ENCODE measurements at places on chromosomes 6 and 20.

GRCh38 chr20:19110285-19110684 lies 102.2 kb upstream of the SLC24A3 start:
- DNase-seq = no peak

DNA sequence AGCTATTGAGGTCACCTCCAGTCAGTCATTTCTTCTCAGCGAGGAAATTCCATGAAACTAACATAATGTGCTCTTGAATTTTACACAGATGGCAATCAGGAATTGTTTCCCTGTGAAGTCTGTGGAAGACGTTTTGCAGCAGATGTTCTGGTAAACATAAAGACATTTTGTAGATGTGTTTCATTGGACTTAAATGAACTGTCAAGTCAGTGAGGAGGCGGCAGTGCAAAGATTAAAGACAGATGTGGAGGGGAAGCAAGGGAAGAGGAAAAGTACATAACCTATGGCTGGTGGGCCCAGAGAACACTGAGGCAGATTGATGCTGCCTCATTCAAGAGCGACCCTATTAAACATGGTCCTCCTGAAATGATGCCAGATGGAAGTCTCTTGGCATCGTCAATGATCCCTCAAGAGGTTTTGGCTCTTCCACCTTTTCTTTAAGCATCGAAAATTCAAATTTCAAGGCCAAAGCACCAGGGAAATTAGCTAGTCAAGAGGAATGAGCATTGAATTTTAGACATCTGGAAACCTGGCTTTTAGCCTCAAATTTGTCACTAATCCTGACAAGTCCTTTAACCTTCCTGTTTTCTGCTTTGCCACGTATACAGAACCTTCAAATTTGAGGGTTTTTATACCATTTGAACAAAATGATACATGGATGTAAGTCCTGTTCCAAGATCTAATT lies 20.1 kb downstream of the ZC2HC1B start:
- DNase-seq = no peak

DNA sequence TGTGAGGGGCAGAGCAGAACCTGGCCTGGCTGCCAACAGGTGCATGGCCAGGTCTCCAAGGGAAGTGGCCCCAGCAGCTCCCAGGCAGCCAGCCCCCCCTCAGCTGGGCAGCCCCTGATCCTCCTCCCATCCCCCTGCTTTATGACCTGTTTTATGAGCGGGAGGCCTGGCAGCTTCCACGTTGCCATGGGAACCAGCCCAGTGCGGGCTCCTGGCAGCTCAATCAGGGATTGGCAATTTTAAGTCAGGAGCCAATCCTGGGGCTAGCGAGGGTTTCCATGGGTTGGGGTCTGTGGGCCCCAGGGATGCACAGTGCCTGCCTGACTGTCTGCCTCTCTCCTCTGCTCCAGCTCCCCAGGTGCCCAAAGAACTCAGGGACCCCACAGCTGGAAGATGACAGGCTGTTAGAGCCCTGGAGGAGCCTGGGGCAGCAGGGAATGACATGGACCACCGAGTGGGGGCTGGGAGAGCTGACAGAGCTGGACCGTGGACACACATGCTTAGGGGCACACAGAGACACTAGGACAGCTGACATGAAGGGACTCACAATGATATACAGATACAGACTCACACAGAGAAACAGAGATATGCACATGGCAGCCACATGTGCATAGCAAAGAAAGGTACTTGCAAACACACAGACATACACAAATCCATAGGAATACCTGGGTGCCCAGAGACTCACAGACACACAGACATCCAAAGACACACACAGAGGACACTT lies 56.5 kb upstream of the SIRPA start:
- DNase-seq = no peak

DNA sequence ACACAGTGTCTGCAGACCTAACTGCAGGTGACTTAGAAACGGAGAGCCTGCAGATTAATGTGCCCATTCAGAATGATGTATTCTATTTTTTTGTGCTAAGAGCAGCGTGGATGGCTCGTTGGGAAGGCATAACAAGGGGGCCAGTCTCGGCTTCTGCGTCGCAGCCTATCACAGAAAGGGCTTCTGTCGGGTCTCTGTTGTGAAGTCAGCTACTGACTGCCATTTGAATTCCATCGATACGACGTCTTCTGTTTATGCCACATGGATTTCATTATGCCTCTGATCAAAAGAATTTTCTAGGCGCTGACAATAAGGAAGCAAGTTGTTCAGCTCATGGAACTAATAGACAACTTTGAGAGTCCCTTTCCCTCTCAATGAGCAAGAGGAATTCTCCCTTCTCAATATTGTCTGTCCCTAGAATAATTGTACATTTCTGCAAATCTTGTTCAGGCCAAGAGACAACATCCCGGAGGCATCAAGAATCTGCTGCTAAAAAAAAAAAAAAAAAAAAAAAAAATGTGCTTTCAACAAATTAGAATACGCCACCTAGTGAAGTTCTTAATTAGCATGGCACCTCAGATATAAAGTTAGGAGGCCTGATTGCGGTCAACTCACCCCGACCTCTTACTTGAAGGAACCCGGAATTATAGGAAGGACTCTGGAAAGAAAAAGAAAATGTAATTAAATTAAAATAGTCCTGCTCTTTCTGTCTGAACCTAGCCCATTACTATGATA lies 223.9 kb downstream of the TSHZ2 start:
- no peak for DNase-seq

DNA sequence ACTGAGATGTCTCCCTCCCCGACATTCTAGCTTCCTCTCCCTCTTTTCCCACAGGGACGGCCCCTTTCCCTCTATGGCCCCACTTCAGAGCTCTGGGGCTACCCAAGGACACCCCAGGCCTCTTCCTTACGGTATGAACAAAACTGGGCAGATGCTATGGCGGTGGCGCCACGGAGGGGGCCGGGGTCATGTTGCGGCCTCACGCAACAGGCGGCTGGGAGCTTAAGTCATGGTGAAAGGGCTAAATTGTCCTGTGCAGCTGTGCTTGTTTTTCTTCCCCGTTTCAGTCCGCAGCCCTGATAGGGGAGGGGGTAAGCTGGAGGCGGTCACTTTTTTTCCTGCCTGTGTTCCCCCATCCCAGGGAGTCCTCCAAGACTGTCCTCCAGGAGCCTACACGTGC lies 17.6 kb upstream of the KIAA1755 start:
- DNase-seq = no peak

Data from cardiac septum (tissue), 1 donor.